ENCODE measurements at places on chromosomes 6 and 20.

DNA sequence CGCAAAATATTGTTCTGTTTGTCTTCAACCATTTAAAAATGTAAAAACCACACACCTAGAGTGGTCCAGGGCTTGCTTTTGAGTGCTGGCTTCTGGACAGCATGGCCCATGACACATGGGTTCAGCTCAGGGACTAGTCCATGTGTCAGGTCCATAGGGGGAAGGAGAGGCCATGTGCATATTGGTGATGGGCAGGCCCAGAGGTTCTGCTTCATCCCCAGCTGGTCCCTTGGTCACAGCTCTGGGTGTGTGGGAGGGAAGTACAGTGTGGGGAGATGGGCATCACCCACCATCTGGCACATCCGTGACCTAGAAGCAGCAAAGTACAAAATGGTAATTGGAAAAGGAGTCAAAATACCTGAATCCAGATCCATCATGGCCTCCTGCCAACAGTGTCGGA, 50.7 kb downstream of the STK35 start:
- no peak for DNase-seq

- DNase-seq = no peak
These were observed 14.6 kb upstream of the TOX2 start for GRCh38 chr20:43900121-43900466.

- DNase-seq = no peak
These were observed 27.9 kb downstream of the B4GALT5 start for GRCh38 chr20:49685809-49686208.

DNA sequence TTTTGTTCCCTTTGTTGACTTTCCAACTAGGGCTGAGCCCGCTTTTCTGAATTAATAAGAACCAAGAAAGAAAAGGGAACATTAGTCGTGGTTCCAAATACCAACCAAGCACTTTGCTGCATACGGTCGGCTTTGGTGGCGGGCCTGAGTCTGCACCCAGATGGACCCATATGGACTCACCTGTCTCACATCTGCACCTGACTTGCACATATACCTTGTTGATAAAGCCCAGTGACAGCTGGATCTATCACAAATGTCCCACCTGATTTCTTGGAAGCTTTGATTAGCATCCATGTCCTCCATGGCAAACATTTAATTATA, 39.0 kb downstream of the TPD52L1 start:
- no peak for DNase-seq

DNA sequence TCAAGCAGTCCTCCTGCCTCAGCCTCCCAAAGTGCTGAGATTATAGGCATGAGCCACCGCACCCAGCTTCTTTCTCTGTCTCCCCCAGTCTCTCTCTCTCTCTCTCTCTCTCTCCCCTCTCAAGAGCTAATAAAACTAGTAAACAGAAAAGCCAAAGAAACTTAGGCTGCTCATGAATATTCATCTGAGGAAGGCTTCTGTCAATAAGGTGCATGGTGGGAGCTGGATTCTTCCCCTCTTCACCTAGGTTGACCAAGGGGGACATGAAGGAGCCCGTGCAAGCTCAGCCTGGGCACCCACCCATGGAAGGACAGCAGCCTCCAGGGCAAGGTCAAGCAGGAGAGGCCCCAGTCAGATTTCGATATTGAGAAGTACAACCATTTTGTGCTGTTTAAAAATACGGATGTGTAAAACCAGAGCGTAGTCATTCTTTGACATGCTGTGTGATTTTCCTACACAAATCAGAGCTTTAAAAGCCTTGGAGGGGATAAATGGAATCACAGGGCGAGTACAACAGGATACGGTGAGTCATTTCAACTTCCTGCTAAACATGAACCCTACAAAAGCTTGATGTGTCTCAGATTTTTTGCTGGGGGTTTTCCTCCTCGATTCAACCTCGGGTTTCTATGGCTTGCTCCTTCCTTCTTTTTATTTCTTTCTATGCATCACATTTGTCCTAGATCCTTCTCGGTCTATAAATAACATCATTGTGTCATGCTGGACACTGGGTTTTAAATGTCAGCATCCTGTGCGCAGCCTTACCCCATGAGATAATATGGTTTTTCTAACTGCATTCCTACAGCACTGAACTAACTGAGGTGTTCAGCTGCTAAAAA, 368.9 kb upstream of the JARID2 start:
- DNase-seq = no peak

GRCh38 chr6:55009131-55009530, 162.6 kb downstream of the FAM83B start:
- peak; percentile 5 for DNase-seq

DNA sequence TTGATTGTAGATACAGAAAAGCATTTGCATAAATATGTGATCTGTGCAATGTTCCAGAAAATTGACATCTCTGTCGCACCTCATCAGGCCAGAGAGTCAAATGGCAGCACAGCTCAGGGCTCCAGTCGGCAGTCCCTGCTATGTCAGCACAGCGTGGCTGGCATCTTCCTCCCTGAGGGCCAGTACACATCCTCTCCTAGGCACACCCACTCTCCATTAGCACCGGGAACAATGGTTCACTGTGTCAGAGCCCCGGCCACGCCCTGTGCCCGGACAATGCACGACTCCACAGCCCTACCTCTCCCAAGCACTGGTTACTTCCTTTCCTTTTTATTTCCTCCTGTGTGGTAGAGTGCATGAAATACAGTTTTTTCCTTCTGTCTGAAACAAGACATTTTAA, 114.9 kb downstream of the FOXC1 start:
- DNase-seq = no peak

- DNase-seq = no peak
These were observed 79.0 kb downstream of the IPCEF1 start for GRCh38 chr6:154277629-154278017.

GRCh38 chr6:2129182-2129621, 116.2 kb downstream of the GMDS start:
- DNase-seq = no peak

DNA sequence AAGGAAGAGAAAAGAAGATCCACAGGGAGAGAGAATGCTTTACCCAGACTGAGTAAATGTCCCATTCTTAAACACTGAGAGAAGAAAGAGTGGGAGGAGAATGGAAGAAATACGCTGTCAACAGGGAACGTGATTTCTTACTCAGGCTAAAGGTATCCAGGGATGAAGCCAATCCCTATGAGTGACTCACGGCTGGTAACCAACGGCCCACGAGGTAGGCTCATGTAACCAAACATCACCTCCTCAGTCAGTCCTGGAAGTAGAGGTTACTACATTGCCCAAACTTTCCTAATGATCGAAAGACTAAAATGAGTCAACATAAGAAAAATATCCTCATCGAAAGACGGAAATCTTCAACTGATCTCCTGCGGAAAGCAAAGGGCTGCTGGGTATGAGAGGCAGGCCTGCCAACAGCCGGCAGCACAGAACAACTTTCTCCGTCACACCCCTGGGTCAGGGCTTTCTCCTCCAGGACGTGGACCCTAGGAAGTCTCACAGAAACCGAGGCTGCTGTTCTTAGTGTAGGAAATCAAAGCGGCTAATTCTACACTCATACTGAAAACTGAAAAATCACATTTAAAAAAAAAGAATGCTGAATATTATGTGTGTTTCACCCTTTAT, 292.6 kb downstream of the GMDS start:
- no peak for DNase-seq

Data from nephron progenitor cell (in vitro differentiated cells).